ENCODE measurements at places on chromosomes 6 and 20.

GRCh38 chr6:33431880-33432541 is 12.1 kb downstream of the SYNGAP1 start:
- no peak for DNase-seq

GRCh38 chr6:109644131-109644530 is 46.9 kb downstream of the AK9 start:
- DNase-seq: no peak

DNA sequence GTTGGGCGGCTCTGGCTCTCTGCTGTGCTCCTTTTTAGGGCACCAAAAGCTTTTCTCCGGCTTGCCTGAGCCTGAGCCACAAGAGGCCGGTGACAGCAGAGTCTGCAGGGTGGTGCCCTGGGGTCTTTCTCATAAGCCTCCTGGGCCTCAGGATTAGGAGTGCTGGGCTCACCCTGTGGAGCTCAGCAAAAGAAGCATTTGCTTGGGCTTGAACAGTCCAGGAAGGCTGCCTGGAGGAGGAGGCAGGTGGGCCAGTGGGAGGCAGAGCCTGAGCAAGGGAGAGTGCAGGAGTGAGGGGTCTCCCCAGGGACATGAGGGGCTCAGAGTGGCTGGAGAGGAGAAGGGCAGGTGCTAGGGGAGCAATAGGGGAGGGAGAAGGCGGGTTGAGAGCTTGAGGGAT is 32.9 kb upstream of the MRGBP start:
- no peak for DNase-seq

GRCh38 chr6:53112871-53113270 is 35.8 kb downstream of the GCM1 start:
- no peak for DNase-seq

DNA sequence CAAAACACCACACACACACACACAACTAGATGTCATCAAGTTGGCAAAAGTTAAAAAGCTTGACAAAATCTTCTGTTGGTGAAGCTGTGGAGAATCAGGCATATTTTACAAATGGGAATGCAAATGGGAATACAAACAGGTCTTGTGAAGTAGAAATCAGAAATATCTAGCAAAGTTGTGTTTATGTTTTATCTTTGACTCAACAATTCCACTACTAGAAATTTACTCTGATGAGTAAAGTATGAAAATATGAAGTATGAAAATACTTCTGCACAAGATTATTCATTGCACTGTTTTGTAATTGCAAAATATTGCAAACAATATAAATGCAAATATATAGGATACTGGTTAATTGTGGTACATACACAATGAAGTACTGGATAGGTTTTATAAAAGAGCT is 1166.0 kb upstream of the GJE1 start:
- no peak for DNase-seq

DNA sequence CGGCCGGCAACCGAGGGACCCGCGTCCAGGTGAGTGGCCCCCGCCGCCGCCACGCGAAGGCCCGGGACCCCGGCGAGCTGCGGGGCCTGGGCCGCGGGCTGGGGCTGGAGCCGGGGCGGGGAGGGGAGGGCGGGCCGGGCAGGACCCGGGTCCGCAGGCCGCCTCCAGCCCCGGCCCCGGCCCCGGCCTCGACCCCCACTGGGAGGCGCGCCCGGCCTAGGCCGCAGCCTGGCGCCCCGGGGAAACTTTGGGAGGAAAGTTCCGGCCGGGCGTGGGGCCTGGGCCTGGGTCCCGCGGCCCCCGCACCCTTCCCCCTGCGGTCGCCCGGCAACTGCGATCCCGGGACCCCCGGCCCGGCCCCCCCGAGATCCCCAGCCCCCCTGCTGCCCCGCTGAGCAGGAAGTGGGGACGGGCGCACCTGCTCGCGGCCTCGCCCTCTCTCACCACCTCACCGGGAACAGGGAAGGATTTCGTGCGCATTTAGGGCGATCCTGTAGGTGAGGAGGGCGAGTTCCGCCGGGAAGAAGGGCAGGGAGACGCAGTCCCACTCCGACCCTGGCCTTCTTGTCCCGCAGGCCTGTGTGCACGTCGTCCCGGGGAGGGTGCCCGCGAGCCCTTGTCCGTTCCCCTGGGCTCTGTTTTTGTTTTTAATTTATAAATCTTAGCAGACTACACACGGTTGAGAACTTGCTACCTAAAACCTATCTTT is 402 bp downstream of the OSBPL2 start:
- no peak for DNase-seq

DNA sequence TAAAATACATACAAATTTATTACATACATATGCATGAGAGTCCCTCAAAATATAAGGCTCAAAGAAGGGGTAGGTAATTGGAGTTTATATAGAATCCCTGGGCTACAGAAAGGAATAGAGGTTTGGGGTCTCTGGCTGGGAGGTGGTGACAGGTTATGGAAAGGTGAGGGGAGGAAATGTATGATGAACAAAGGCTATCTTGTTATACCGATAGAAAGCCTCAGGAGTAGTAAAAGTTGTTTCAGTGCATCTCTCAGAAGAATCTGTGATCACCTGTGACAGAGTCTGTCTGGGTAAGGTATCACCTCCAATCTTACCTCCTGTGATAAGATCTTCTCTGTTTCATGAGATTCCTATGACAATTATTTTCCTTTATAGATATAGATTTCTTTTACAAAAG is 252.9 kb upstream of the AGPAT4 start:
- DNase-seq: no peak

- DNase-seq: no peak
These were observed 44.0 kb upstream of the SLC22A16 start for GRCh38 chr6:110520209-110520965.

DNA sequence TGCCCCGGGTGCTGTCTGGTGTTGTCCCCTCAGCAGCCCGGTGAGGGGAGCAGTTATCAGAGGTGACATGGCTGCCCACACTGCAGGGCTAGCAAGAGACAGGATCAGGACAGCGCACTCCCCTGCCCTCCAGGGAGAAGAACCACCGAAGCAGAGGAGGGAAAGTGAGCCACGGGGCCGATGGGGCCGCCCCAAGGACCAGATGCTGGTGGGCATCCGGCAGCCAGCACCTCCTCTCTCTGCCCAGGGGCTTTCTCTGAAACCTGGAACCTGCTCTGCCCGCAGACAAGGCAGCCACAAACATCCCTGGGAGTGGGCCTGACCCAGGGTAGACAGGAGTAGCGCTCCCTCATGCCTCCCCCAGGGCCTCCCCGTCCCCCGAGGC is 163.0 kb upstream of the CST7 start:
- DNase-seq: no peak

- peak; percentile 70 for DNase-seq
These were observed 61.6 kb upstream of the SNX9 start for GRCh38 chr6:157761331-157761921.

- DNase-seq: no peak
These were observed 29.7 kb downstream of the ERGIC3 start for GRCh38 chr20:35571555-35571954.

DNA sequence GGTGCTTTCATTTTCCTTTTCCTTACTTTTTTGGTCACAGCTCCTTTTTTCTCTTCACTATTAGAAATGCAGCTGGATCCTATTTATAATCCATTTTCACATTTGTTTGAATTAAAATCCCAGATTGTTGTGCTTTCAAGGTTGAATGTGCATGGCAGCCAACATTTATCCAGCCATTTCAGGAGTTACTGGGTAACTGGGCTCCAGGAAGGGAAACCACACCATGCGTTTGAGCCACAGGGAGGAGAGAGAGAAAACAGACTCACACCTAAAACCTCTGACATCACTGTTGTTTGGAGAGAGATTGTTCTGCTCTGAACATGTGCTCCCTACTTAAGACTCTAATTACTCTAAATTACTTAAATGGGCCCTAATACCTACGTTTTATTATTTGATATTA is 173.4 kb downstream of the BMP2 start:
- no peak for DNase-seq

DNA sequence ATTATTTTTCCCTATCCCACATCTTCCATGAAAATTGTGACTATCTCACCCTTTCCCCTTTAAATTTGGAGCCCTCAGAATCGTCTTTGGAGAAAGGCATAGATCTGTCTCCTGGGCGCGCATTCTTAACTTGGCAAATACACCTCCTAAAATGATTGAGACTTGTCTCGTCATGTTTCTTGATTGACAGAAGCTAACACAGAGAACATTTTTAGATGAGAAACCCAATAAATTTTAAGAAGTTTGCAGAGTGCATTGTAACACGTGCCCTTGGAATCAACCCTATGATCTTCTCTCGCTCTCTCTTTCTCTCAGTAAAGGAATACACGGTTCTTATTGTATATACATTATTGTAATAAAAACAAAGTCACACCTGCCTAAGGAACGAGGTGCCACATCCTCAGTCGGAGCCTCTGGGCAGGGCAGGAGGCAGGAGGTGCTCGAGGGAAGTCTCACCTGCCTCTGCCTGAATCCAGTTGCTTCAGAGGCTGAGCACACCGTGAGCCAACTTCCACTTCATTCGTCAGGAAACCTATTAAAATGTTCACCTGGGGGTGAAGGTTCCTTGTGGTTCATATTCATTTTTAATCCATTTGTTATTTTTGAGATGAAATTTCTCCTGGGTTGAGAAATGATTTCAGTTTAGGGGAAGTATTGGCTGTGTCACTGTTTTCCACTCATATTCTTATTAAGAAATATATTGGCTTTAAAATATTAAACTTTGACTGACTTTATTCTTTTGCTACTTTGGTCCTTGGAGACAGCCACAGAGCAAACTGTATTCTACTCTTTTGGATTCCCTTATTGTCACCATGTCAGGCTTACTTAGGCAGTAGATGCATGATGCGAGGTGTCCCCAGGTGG is 90.5 kb upstream of the THBS2 start:
- no peak for DNase-seq

GRCh38 chr6:119587537-119587936 is 238.0 kb upstream of the MAN1A1 start:
- DNase-seq: no peak

DNA sequence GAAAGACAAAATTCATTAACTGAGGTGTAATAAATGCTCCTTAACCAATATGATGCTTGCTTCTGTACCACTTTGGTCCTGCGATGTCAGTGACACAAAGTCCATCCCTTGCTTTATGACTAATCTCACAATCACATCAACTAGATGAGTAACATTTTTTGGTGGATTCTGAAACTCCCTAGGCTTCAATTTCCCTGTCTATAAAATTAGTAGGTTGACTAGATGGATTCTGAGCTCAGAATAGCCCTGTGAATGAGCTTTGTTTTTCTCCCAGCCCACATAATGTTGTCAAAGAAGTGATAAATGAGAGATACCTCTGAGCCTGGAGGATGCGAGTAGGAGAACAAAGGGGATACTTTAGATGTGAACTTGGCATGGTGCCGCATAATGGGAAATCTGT is 9.1 kb downstream of the TXLNB start:
- no peak for DNase-seq

GRCh38 chr6:89763550-89763949 is 56.0 kb downstream of the MDN1 start:
- DNase-seq: peak; percentile 5

GRCh38 chr20:9172851-9173250 is 104.0 kb downstream of the PLCB4 start:
- DNase-seq: peak; percentile 25

GRCh38 chr6:23145781-23146180 is 576.4 kb downstream of the HDGFL1 start:
- peak; percentile 68 for DNase-seq

DNA sequence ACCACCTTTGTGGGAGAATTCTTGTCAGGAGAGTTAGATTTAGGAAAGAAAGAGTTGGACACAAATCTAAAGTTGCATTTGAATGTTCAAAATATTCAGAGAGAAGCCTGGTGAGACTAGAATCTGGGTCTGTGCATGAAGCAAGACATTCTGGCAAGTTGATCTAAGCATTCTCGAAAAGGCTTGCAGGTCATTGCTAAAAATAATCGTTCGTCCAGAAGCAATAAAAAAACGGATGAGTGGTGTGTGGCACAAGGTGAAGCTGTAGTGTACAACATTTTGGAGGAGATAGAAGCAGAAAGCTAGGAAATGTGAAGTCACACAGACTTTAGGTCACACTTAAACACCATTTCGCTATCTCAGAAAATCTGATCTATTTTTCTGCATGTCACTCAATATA is 114.9 kb upstream of the IFNGR1 start:
- no peak for DNase-seq

DNA sequence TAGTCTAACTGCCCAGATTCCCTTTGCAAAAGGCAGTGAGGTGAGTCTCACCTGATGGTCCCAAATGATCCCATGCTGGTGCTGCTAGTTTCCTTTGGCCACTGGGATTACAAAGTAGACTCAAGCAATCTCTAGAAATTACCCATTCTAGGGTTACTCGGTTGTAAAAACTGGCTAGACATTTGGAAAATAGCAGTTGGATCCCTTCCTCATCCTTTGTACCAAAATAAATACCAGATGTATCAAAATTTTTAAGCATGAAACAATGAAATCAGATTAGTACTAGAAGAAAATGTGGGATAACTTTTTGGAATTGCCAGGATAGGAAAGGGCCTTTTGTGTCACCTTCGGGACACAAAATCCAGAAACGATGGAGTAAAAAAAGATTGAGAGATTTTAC is 112.9 kb upstream of the TOP1 start:
- DNase-seq: no peak

DNA sequence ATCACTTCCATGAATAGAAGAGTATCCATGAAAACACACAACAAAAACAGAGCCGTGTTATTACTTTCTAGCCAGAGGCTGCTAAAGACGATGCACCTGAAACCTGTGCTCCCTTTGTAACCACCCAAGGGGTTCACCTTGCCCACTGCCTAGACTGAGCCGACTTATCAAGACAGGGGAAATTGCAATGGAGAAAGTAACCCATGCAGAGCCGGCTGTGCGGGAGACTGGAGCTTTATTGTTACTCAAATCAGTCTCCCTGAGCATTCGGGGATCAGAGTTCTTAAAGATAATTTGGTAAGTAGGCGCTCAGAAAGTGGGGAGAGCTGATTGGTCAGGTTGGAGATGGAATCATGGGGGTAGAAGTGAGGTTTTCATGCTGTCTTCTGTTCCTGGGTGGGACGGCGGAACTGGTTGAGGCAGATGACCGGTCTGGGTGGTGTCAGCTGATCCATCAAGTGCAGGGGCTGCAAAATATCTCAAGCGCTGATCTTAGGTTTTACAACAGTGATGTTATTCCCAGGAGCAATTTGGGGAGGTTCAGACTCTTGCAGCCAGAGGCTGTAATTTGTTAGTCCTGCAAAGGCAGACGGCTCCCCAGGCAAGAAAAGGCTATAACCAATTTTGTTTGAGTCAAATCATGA is 366.6 kb downstream of the PREX1 start:
- DNase-seq: no peak

DNA sequence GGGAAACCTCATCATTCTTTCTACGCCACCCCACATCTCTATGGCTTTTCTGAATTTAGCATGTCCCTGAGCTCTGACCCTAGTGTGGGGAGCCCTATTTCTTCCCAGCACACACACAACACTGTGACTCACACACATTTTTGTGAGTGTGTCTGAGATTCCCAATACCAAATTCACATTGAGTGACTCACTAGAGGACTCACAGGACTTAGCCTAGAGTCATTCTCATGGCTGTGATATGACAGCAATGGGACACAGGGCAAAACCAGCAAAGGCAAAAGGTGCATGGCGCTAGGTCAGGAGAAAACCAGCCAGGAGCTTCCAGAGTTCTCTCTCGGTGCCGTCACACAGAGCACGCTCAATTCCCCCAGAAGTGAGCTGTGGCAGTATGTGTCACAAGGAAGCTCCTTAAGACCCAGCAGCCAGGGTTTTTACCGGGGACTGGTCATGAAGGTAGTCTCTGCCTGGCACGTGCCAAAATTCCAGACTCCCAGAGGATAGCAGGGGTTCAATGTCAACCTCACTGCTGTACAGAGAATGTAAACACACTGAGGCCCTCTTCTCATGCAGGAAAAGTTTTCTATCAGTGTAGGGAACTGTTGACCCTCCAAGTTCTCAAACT is 6.2 kb downstream of the CSTL1 start:
- peak; percentile 84 for DNase-seq

GRCh38 chr6:56958481-56958880 is 3.6 kb downstream of the BEND6 start:
- no peak for DNase-seq

GRCh38 chr6:160081398-160081797 is 40.2 kb upstream of the SLC22A1 start:
- DNase-seq: no peak
